ENCODE measurements at places on chromosomes 1 and 21. TPM values are rescaled to one million over a fixed set of nuclear protein-coding genes. Genes with fewer than 3 reads are reported as not detected.
A peak's percentile ranks its signal among the peaks of the same experiment; 100 is the strongest.

- H3K27me3 ChIP-seq, result no peaks in the 10 kb centered on the region
- no peak for DNase-seq
- no peak overlapping the region for H3K4me3 ChIP-seq
- no peaks in the 10 kb centered on the region for H3K36me3 ChIP-seq
These were observed 114.6 kb downstream of the KAZN start for GRCh38 chr1:14713077-14713476.

GUCA2A gene
- not detected for total RNA-seq

GRCh38 chr1:39091845-39092645 is 65.9 kb downstream of the NDUFS5 start:
- no peaks in the 10 kb centered on the region for H3K36me3 ChIP-seq
- H3K27me3 ChIP-seq, result peaks cover 2% of the 10 kb centered on the region
- H3K27ac ChIP-seq, result no peak overlapping the region
- peak; percentile 62 for DNase-seq
- peaks cover 5% of the 10 kb centered on the region for H3K4me1 ChIP-seq
- H3K4me3 ChIP-seq, result no peak overlapping the region

DNA sequence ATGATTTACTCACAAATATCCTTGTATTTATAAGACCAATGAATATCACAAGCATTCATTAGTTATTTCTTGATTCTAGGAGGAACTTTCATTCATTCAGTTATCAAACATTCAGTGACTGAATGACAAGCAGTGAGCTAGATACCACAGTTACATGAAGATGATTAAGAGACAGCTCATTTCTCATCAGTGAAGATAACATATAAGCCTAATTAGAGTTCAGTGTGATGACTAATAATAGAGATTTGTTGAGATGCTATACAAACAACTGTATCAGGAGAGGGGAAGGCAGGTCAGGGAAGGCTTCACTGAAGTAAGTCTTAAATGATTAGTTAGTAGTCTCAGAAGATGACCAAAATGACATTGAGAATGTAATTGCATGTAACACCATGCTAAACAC is 14.6 kb upstream of the C1orf105 start:
- DNase-seq, result no peak
- H3K4me1 ChIP-seq, result peaks cover 9% of the 10 kb centered on the region
- H3K27me3 ChIP-seq, result no peaks in the 10 kb centered on the region
- H3K4me3 ChIP-seq, result no peak overlapping the region
- H3K27ac ChIP-seq, result no peak overlapping the region
- H3K36me3 ChIP-seq, result no peaks in the 10 kb centered on the region

DNA sequence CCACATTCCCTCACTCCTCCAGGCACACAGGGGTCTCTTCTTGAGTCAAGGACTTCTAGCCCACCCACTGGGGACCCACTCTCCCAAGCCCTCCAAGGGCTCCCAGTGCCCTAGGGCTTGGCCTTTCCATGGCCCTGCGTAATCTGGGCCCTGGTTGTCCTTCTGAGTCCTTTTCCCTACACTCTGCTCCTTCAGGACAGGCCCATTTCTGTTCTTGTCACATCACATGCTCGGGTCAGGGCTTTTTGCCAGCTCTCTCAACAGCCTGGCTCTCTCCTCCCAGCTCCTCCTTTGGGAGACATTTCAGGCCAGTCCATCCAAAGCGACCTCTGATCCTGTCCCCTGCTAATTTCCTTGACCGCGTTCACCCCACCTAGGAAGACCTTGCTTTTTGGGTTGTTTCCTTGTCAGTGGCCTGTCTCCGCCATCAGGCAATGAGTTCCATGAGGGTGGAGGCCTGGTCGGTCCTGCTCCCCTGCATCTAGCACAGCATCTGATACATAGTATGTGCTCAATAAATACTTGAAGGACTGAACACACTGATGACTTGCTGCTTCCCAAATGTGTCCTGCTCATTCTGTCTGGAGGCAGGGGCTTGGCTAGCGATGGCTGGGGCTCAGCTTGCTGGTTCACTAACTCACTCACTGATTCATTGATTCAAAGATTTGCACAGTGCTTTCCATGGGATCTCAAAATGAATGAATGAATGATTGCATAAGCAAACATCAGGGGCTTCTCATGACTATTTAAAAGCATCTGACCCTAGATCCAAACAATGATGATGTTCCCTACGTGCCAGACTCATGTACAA is 44.8 kb downstream of the DHRS3 start:
- H3K27me3 ChIP-seq, result no peaks in the 10 kb centered on the region
- no peak overlapping the region for H3K27ac ChIP-seq
- DNase-seq, result no peak

GRCh38 chr1:192133350-192133926 is 24.8 kb upstream of the RGS18 start:
- H3K4me1 ChIP-seq, result no peaks in the 10 kb centered on the region
- no peaks in the 10 kb centered on the region for H3K27me3 ChIP-seq
- no peaks in the 10 kb centered on the region for H3K36me3 ChIP-seq
- no peak overlapping the region for H3K27ac ChIP-seq

LRRC39 gene
- total RNA-seq, result 0.96 TPM

GRCh38 chr21:20730441-20730840 is 267.8 kb upstream of the NCAM2 start:
- no peak overlapping the region for H3K4me3 ChIP-seq
- no peaks in the 10 kb centered on the region for H3K36me3 ChIP-seq
- no peaks in the 10 kb centered on the region for H3K27me3 ChIP-seq
- no peaks in the 10 kb centered on the region for H3K4me1 ChIP-seq
- no peak overlapping the region for H3K27ac ChIP-seq
- DNase-seq, result no peak

- H3K27ac ChIP-seq, result peak within 1 kb of the TSS; percentile 81
- peaks cover 13% of the 10 kb centered on the region for H3K36me3 ChIP-seq
- peak within 1 kb of the TSS; percentile 65 for H3K4me3 ChIP-seq
- no peaks in the 10 kb centered on the region for H3K27me3 ChIP-seq
These were observed at the start of gene S100A5 for GRCh38 chr1:153540394-153541361. S100A5 (minus strand) TSS chr1:153540934; CDS start chr1:153540191, 743 bp downstream.

NHLH1 gene
- 0.33 TPM for total RNA-seq

- no peak overlapping the region for H3K27ac ChIP-seq
- H3K4me1 ChIP-seq, result no peaks in the 10 kb centered on the region
- no peaks in the 10 kb centered on the region for H3K36me3 ChIP-seq
- no peaks in the 10 kb centered on the region for H3K27me3 ChIP-seq
These were observed 15.8 kb upstream of the TAS1R2 start for GRCh38 chr1:18875107-18875795.

PADI3 gene
- total RNA-seq, result not detected

GRCh38 chr1:53860967-53861411 is 22.9 kb upstream of the NDC1 start:
- no peaks in the 10 kb centered on the region for H3K36me3 ChIP-seq
- no peak overlapping the region for H3K4me3 ChIP-seq
- no peaks in the 10 kb centered on the region for H3K27me3 ChIP-seq
- H3K4me1 ChIP-seq, result peaks cover 3% of the 10 kb centered on the region
- no peak for DNase-seq

- no peak for DNase-seq
- H3K27ac ChIP-seq, result no peak overlapping the region
- no peak overlapping the region for H3K4me3 ChIP-seq
- peaks cover 7% of the 10 kb centered on the region for H3K4me1 ChIP-seq
These were observed 195.2 kb downstream of the GABPA start for GRCh38 chr21:25929856-25930520.

DNA sequence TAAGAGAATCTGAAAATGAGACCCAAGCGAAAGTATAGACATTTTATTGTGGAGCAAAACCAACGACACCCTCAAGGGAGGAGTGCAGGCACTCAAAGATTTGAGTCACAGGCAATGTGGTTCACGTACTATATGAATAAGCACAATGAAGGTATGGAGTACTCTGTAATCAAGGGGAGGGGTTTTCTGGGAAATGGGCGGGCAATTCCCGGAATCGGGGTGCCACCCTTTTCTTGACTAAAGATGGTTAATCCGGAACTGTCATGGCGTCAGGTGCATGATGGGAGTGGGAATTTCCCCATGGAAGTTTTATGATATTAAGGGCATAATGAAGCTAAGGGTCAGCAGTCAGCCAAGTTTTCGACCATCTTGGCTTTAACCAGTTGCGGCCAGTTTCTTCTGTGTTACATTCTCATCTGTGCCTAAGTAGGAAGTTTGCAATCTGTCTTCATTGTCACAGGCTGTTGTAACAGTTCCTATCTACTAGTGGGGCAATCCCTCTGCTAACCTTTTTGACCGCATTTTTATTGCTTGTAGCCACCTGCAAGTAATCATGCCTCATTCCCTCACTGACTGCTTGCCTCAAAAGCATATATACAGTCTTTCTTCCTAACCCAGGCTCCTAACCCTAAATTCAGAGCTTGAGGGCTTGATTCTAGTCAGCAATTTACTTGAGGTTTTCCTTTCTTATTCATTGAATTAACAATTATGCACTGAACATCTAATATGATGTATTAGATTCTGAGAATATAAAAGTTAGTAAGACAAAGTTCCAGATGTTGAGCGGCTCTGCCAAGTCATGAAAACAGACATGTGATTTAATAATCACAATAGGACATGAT is 775 bp upstream of the AIM2 start:
- peaks cover 13% of the 10 kb centered on the region for H3K27me3 ChIP-seq
- peak overlapping the region; percentile 76 for H3K4me3 ChIP-seq
- H3K27ac ChIP-seq, result peak overlapping the region; percentile 91
- DNase-seq, result peak; percentile 82
- peaks cover 9% of the 10 kb centered on the region for H3K4me1 ChIP-seq
- no peaks in the 10 kb centered on the region for H3K36me3 ChIP-seq

CALML6 gene
- not detected for total RNA-seq

DNA sequence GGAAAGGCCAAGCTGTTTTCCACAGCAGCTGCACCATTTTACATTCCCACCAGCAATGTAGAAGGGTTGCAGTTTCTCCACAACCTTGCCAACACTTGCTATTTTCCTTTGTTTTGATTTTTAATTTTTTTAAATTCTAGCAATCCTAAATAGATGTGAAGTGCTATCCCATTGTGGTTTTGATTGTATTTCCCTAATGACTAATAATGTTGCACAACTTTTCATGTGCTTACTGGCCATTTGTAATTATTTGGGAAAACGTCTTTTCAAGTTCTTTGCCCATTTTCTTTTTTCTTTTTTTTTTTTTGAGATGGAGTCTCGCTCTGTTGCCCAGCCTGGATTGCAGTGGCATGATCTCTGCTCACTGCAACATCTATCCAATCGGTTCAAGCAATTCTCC is 53.9 kb downstream of the VCAM1 start:
- peaks cover 2% of the 10 kb centered on the region for H3K36me3 ChIP-seq
- no peak overlapping the region for H3K27ac ChIP-seq
- peaks cover 5% of the 10 kb centered on the region for H3K4me1 ChIP-seq

B4GALT3 gene
- 54.5 TPM for total RNA-seq

GPR25 gene
- 0.91 TPM for total RNA-seq

DNA sequence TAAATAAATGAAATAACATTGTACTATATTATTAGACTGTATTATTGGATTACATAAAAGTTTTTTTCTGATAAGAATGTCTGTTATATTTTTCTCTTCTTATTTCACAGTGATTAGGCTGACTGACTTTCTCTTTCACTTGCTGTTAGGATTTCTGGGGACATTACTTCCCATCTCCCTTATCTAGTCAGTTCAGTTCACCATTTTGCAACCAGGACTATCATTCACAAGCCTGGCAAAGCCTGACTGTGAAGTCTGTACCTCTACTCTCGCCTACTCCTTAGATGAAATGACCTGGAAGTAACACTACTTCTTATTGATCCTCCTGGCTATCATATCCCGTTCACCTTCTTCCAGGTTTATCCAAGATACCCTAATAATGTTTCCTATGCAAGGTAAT is 676.6 kb downstream of the USP25 start:
- no peak overlapping the region for H3K4me3 ChIP-seq
- no peaks in the 10 kb centered on the region for H3K4me1 ChIP-seq

S100A7A gene
- total RNA-seq, result not detected

DNA sequence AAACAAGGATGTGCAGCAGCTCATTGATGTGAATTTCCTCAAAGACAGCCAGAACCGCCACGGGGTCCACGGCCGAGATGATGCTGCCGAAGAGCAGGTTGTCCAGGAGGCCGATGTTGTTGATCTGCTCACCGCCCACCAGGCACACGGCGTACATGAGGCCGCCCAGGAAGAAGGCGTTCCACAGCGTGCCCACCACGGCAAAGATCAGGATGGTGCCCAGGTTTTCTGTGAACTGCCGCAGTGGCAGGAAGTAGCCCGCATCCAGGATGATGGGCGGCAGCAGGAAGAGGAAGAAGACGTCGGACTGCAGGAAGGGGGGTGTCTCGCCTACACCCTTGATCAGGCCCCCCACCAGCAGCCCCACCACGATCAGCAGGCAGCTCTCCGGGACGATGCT is 41.1 kb downstream of the SLC9A1 start:
- H3K36me3 ChIP-seq, result peaks cover 21% of the 10 kb centered on the region
- peak overlapping the region; percentile 94 for H3K27ac ChIP-seq
- peak; percentile 50 for DNase-seq
- peak overlapping the region; percentile 69 for H3K4me3 ChIP-seq
- H3K27me3 ChIP-seq, result no peaks in the 10 kb centered on the region
- H3K4me1 ChIP-seq, result peaks cover 58% of the 10 kb centered on the region

FAM151A gene
- not detected for total RNA-seq

GRCh38 chr1:59278780-59279354 is 18.0 kb upstream of the FGGY start:
- no peaks in the 10 kb centered on the region for H3K4me1 ChIP-seq
- H3K27me3 ChIP-seq, result peaks cover under 1% of the 10 kb centered on the region
- no peaks in the 10 kb centered on the region for H3K36me3 ChIP-seq
- DNase-seq, result no peak
- no peak overlapping the region for H3K27ac ChIP-seq

- H3K27ac ChIP-seq, result no peak overlapping the region
- no peak overlapping the region for H3K4me3 ChIP-seq
- DNase-seq, result no peak
- peaks cover 14% of the 10 kb centered on the region for H3K27me3 ChIP-seq
These were observed 144.9 kb upstream of the C1orf174 start for GRCh38 chr1:4044967-4045366.

DNA sequence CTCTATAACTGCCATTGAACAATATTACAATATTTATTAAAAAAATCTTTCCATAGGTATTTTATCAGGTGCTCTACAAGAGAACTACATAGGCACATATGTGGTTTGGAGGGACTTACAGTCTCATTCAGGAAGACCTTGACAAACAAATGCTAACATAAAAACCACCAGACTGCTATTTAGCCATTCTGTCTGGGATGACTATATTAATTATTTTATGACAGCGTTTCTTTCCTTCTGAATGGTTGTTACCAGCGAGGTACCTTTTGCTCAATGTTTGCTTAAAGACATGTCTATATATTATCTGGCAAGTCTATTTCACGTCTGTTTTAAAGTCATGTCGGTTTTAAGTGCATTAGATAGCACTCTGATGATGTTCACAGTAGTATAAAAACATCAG is 69.7 kb downstream of the RUNX1 start:
- H3K4me1 ChIP-seq, result peaks cover 35% of the 10 kb centered on the region
- H3K4me3 ChIP-seq, result no peak overlapping the region
- no peak for DNase-seq
- H3K27ac ChIP-seq, result no peak overlapping the region

CRYAA gene
- total RNA-seq, result not detected

GBP1 gene
- 160 TPM for total RNA-seq

GRCh38 chr1:54353959-54354358 is 52.2 kb downstream of the SSBP3 start:
- H3K36me3 ChIP-seq, result peaks cover 10% of the 10 kb centered on the region
- H3K4me1 ChIP-seq, result peaks cover 57% of the 10 kb centered on the region
- H3K27me3 ChIP-seq, result no peaks in the 10 kb centered on the region

- peaks cover 24% of the 10 kb centered on the region for H3K36me3 ChIP-seq
- no peak overlapping the region for H3K27ac ChIP-seq
- no peaks in the 10 kb centered on the region for H3K4me1 ChIP-seq
- no peak for DNase-seq
- H3K27me3 ChIP-seq, result no peaks in the 10 kb centered on the region
These were observed 78.7 kb downstream of the FGGY start for GRCh38 chr1:59375321-59376220.

SEC22B gene
- 32.0 TPM for total RNA-seq
